ENCODE measurements at places on chromosomes 5 and 9. TPM values are rescaled to one million over a fixed set of nuclear protein-coding genes. Genes with fewer than 3 reads are reported as not detected.

PRUNE2 gene
- total RNA-seq, result 4.9 TPM

BAAT gene
- 0.08 TPM for total RNA-seq

RANBP17 gene
- total RNA-seq, result 0.56 TPM

SHISAL2B gene
- not detected for total RNA-seq

DNA sequence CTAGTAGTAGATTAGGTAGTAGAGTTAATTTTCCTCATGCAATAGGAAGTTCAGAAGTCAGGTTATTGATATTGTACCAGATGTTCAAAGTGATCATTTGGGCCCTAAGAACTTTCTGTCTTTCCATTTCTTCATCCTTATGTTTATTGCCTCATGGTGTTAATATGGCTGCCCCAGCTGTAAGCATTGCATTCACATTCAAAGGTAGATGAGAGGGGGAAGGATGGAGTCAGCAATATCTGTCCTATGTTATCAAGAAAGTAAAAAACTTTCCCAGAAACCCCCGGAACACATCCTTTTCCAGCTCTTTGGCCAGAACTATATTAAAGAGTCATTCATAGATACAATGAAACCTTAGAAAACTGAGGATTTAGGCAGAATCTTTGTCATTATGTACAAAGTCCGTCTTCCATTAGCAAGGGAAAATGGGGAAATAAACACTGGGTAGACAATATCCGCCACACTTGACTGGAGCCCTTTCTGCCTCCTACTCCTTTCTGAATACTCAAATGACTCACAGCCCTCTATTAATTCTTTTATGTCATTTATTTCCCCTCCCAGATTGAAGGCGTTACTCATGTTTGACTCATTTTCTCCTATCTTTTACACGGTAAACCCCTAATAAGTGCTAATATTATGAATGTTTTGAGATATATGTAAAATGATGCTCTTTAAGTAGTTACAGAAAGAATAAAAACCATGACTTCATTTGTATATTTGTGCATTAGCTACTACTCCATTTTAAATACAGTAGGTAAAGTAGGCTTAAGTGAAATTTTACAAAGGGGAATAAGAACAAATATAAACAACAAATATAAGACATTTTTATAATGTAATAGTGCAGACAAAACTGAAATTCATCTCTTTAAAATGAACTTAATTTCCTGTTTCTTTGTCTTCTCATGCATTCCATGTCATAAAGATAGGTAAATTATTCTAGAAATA, 127.6 kb downstream of the SLF1 start:
- ATAC-seq, result peak; percentile 73

- peak; percentile 73 for ATAC-seq
Observed at GRCh38 chr9:127130661-127131538, 8.5 kb upstream of the ANGPTL2 start.

- no peak for ATAC-seq
Observed at GRCh38 chr5:116152169-116152568, 67.3 kb downstream of the COMMD10 start.

GRCh38 chr5:110510146-110510545, 216.3 kb downstream of the TMEM232 start:
- no peak for ATAC-seq

GRCh38 chr9:101200852-101201251, 172.3 kb downstream of the PLPPR1 start:
- ATAC-seq, result no peak

GRCh38 chr9:21154018-21154608, 12.3 kb downstream of the IFNA21 start:
- ATAC-seq, result no peak

DNA sequence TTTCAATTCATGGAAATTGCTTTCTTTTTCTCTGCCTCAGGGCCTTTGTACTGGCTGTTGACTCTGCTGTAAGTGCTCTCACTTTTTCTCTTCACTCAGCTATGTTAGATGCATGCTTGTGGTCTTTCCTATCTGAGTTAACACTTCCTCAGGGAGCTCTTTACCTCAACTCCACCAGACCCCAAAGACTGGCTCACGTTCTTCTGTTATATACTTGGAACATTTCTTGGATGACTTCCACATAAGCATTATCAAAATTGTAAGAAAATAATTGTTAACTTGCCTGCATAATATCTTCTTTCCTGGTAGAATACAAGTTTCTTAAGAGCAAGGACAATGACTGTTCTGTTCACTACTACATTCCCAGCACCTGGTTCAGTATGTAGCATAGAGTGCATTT, 455.9 kb downstream of the EBF1 start:
- ATAC-seq, result no peak

- ATAC-seq, result no peak
Observed at GRCh38 chr9:136017289-136018190, 56.4 kb upstream of the UBAC1 start.

DNA sequence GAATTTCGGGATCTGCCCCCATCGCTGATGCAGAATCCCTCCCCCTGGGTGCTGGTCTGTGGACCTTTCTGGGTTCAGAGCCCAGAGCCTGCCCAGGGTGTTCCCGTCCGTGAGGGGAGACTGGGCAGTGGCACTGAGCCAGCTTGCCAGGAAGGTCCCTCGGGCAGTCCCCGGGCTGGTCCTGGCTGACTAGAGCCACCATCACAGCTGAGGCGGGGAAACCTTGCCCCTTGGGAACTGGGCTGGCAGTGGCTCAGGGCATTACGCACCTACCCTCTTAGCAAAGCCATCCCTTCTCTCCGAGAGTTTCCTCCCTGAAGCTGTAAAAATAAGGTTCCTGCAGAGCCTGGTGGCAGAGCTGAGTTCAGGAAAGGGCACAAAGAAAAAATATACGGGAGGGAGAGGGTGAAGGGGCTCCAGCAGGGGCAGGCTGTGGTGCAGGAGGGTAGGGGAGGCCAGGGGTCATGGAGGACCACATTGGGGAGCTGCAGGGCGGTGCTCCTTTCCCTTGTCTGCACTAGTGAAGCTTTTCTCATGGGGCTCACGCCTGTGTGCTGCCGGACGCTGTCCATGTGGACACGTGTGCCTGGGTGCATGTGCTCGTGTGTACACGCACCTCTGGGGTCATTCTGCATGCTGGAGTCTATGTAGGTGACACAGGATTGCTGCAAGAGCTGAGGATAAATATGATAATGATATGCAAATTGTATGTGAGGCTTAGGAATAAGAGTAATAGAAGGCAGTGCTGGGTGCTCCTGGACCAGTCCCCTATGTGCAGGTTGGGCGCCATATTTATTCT, 118.9 kb downstream of the LHX2 start:
- ATAC-seq, result no peak

- ATAC-seq, result no peak
Observed at GRCh38 chr5:77776554-77777206, 541 bp upstream of the TBCA start.

GRCh38 chr9:108479989-108480652, 375.7 kb downstream of the ACTL7B start:
- no peak for ATAC-seq
